CD4-positive, alpha-beta T cell treated with Interleukin-15 for 4 hours (primary cell): ENCODE measurements at places on chromosomes 7 and 10.

- DNase-seq: no peak
Observed at GRCh38 chr7:47852330-47853245, 95.7 kb downstream of the PKD1L1 start.

GRCh38 chr7:155962191-155962967 lies 150.1 kb upstream of the SHH start:
- DNase-seq: no peak

DNA sequence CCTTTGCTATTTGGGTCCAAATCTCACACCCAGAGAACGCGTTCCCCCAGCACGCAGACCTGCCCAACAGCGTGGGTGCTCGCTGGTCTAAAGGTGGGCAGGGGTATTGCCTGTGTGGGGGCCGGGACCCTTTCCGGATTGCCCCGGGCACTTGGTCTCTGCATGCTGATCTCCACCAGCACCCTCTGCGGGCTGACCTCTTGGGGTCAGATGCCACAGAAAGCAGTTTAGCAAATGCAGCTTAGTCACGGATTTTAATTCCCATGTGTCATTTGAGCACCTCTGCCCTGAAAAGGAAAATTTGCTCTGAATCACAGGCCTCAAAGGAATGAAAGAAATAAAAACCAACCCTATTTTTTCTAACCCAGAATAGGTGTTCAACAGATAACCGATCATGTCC lies 46.7 kb downstream of the PKD1L1 start:
- DNase-seq: no peak

GRCh38 chr7:159078911-159079270 lies 65.8 kb downstream of the VIPR2 start:
- no peak for DNase-seq

GRCh38 chr10:89810908-89811525 lies 109.6 kb downstream of the KIF20B start:
- no peak for DNase-seq

- no peak for DNase-seq
Observed at GRCh38 chr10:6770846-6771245, 190.8 kb upstream of the PRKCQ start.

DNA sequence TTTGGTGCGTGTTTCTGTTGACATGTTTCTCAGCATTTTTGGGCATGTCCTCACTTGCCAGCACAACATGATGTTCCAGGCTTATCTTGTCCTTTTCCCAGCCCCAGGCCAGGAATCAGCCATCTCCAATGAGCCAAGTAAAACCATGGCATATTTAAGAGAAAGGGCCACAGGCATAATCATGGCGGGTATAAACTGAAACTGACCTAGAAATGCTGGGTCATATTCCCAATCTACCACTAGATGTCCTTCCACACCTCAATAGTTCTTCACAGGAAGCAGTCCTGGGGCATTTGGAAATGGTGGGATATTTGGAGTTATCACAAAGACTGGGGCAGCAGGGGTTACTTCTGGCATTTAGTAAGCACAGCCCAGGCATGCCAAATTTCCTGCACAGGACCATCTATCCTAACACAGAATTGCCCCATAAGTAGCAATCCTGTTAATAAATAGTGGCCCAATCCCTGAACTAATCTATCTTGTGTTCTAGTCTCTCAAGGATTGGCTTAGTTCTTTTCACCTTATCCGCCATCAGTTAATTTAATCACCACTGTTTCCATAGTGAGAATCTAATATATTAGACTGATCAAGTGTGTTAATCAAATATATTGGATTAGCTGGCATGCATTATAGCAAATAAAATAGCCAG lies 101.6 kb downstream of the NPSR1 start:
- no peak for DNase-seq

- no peak for DNase-seq
Observed at GRCh38 chr7:30032310-30033125, 4.3 kb downstream of the PLEKHA8 start.

DNA sequence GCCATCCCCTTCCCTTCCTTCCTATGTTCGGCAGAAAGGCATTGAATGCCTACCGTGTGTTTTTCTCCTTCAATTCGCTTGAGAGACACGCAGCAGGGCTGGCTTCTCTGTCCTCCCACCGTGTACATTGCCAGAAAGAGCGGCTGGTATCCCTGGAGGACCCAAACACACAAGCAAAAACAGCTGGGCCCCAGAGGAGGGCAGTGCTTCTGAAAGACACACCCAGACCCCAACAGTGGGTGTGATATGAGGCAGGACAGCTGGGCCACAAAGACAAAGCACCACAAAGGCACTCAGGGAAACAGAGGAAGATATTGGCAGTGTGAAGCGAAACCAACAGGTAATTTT lies 133.1 kb upstream of the SH2B2 start:
- no peak for DNase-seq

- DNase-seq: no peak
Observed at GRCh38 chr10:120559800-120560199, 102.8 kb downstream of the PLPP4 start.

DNA sequence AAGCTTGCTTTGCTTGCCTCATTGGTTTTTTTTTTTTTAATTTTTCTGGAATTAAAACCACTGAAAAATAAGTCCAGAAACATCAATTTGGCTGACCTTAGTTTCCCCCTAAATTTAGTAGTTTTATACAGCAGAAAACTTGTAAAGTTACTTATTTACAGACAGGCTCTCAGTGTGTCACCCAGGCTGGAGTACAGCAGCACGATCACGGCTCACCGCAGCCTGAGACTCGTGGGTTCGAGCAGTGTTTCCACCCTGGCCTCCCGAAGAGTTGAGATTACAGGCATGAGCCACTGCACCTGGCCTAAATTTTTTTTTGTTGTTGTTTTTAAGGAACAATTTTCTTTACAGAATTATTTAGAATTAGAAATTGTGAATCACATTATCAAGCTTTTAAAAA lies 250.5 kb downstream of the SDK1 start:
- DNase-seq: no peak

DNA sequence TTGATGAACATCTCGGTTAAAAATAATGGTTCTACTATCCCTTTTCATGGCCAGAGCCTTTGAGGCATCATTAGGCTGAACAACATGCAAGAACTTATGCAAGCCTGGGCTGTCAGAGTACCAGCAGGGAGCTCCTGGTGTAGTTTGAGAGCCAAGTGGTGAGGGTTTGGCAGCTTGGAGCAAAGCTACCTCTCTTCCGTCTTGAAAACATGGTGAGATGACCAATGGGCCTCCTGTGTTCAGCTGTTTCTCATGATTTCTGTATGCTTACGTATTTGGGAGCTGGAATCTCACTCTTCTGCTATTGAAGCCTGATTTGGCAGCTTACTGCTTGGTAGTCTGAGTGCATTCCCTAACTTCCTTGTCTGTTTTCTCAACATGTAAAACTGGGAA lies 150.4 kb downstream of the CXCL12 start:
- DNase-seq: no peak

DNA sequence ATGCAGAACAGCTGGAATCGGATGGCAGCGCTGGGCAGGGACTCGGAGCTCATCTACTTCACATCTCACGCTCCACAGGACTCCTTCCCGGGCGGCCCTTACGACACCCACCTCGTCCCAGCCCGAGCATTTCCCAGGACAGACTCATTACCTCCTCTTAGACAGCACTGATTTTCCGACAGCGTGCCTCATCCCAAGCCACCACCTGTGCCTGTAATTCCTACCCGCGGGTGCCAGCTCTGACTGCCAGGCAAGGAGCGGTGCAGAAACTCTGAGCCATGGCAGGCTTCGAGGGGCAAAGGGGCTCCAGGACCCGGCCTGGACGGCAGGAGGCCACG lies 25.6 kb downstream of the GPER1 start:
- no peak for DNase-seq

DNA sequence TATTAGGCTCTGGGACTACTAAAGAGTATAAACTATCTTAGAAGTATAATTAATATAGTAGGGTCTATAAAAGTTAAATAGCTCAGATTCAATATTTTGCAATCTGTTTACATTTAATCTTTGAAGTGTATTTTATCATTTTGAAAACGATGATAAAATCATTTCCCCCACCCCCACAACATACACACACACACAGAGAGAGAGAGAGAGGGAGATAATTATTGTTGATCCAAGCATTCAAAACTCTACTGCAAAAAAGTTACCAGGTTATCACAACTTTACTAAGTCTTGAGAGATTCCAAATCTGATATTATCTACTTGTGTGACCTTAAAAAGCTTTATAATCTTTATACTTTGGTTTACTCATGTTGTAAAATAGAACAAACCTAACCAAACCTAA lies 14.0 kb downstream of the ZNF800 start:
- DNase-seq: no peak

DNA sequence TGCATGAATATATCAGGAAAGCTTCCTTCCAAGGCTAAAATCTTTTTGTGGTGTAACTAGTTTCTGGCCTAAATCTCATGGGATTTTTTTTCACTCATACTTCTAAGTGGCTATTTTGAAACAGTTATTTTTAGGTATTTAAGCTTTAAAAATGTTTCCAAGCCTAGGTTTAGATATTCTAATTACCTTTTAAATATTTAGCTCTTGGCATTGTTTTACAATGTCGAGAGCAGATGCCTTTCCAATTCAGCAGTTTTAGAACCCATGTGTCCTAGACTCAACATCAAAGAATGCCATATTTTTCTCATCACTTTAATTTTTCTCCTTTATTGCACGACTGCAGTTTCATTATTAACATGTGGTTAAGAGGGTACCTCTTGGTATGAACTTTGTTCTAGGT lies 27.1 kb upstream of the STOX1 start:
- DNase-seq: no peak

DNA sequence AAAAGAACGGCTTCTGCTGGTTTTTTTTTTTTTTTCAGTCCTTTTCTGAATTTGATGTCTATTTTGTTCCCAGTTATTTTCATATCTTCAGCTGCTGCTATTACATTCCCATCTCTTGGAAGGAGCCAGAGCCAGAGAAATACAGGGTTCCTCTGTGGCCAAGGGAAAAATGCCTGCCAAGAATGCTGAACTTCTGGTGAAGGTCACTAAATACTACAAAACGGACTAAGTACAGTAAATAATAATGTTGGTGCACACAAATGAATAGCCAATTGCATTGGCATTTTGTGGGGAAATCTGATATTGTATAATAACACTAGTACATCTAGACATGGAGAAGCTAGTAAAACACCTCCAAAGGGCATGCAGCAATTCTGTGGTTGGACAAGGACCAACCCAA lies 56.3 kb upstream of the ZEB1 start:
- DNase-seq: no peak

GRCh38 chr10:103545366-103545765 lies 51.9 kb downstream of the NEURL1 start:
- no peak for DNase-seq

GRCh38 chr7:155809332-155809946 lies 2.8 kb downstream of the SHH start:
- DNase-seq: no peak

DNA sequence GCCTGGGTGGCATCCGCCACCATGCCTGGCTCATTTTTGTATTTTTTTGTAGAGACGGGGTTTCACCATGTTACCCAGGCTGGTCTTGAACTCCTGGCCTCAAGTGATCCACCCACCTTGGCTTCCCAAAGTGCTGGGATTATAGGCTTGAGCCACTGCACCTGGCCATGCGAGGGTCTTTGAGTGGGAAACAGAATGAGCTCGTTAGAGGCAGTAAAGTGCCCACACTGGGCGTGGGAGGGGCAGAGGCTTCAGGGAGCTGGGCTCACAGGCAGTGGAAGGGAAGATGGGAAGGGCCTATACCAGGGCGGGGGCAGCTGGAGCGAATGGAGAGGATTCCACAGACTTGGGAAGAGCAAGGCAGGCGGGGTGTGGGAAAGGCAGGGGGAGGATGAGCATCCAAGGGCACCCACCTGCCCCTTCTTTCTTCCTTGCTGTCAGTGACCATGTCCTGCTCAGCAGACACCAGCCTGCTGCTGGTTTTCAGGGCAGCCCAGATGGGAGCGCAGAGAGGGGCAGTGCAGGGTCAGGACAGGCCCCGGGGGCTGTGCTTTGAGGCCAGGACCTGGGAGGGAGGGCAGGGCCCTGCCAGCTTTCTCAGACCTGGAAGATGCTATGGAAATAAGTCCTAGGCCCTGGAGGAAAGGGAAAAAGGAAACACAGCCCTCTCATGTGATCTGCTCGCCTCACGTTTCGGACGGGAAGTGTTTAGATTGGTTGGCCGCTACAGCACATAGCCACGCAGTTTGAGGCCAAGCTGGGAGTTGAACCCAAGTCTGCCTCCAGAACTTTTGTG lies 4.2 kb downstream of the FZD9 start:
- DNase-seq: no peak

DNA sequence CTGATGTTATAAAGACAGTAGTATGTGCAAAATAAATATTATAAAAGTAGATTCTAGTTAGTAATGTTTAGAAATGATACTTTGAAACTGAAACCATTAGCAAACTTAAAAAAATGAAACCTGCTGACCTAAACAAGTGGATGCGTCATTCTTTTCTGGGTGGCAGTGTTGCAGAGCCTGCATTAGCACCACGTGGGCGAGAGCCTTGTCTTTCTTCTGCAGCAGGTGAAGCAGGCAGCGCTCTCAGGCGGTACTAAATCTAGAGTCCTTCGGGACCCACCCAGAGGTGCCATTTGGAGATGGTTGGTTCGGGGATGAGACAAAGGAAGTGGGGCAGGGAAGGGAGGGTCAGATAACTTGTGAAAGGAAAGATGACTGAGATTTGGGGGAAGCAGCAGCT lies 759.1 kb upstream of the IGFBP3 start:
- no peak for DNase-seq

DNA sequence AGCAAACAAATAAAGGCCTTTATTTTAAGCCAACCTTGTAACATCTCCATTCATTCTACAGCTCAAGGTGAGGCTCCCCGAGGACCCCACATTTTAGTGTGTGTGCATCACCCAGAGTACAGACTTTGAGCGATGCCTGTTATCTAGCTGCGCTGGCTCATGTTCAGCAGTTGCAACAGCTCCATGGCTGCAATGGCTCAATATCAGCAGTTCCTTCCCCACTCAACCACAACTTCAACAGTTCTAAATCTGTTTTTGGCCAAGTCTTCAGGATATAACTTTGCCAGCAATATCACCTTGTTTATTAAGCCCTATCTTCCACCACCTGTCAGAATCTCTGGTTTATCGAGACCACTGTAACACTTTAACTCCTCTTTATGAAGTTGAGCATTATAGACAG lies 95.8 kb downstream of the WNT2 start:
- no peak for DNase-seq

DNA sequence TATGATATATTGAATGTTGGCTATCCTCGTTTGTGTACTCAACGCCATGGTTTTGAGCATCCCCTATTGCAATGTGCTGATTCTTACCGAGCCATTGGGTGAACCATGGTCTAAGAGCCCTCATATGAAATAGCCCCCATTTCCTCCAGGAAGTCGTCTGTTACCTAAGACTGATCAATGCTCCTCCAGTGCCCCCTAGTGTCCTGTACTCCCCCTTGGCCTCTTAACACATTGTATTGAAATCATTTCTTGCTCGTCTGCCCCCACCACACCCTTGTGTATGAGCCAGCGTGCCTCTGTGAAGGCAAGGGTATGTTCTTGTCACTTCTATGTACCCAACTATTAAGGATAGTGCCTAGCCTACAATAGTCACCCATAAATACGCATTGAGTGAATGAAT lies 11.2 kb upstream of the SLC35B4 start:
- peak; percentile 45 for DNase-seq

DNA sequence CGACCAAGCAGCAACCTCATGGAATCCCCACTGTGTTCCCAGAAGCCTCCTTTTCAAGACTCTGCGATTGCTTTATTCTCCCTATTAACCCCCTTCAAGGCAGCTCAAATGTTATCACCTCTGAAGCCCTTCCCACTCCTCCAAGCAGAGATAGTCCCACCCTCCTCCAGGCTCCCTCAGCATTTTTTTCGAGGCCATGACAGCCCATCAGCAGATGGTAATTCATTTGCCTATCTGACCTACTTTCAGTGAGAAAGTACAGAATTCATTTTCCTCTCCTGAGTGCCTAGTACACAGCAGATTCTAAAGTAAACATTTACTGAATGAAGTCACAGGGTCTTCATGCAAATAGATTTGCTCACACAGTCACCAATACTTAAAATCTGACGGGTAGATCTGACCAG lies 47.8 kb downstream of the HERPUD2 start:
- no peak for DNase-seq
